ENCODE measurements at places on chromosomes 11 and 22.
A peak's percentile ranks its signal among the peaks of the same experiment; 100 is the strongest.

DNA sequence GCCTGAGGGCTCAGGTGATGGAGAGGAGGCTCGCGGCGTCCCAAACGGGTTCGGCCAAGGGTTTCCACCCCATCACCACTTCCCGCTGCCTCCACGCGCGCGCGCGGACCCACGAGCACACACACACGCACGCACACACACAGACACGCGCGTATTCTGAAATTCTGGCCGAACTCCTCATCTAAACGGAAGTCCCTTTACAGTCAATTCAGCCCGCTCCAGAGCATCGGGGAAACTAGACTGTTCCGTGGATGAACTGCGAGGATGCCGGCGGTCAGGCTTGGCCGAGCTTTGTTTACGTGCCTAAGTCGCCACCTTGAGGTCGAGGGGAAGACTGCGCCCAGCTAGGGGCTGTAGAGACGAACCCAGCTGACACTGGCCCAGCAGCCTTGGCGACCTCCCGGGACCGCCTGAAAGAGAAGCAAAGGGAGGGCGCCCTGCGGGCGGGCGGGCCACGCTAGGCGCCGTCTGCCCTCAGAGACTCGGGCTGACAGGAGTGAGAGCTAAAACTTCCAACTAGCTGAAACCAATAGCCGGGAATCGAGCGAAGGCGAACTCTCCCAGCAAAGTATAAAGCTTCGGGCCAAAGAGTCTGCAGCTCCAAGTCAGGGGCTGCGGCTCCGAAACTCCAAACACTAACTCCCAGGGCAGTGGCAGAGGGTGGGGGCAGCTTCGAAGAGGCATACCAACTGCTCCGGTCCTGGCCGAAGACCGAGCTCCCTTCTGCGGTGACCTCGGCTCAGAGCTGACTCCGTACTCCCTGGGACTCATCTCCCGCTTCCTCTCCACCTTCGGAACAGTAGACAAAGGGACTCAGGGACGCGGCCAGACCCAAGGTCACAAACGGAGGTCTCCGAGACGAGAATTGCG, 124.7 kb upstream of the C11orf58 start:
- peak; percentile 84 for DNase-seq

DNA sequence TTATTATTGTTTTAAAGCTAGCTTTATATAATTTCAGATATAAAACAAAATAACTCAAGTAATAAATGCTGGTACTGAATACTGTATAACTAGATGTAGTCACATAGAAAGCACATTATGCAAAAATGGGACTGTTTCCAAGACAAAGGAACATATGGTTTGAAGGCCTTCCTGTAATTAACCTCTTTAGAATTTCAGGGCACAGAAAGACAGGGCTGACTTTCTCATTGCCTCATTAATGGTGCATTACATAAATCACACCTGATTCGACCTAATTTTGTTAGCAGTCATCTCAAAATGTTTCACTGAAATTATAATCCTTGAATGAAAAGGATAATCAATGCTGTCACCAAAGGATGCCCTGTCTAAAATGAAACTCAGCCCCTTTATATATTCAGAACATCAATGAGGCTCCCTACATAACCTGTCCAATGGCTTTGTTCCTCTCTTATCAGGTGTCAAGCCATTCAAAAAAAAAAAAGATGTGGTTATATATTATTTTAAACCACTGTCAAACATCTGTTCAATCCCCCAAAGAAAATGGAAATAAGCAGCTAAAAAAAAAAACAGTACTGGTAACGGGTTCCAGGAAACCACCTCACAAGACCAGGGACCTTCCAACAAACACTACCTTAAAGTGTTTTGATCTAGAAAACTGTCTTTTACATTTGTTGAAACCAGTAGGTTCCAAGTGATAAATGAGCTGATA, 77.4 kb downstream of the FAM168A start:
- no peak for DNase-seq

DNA sequence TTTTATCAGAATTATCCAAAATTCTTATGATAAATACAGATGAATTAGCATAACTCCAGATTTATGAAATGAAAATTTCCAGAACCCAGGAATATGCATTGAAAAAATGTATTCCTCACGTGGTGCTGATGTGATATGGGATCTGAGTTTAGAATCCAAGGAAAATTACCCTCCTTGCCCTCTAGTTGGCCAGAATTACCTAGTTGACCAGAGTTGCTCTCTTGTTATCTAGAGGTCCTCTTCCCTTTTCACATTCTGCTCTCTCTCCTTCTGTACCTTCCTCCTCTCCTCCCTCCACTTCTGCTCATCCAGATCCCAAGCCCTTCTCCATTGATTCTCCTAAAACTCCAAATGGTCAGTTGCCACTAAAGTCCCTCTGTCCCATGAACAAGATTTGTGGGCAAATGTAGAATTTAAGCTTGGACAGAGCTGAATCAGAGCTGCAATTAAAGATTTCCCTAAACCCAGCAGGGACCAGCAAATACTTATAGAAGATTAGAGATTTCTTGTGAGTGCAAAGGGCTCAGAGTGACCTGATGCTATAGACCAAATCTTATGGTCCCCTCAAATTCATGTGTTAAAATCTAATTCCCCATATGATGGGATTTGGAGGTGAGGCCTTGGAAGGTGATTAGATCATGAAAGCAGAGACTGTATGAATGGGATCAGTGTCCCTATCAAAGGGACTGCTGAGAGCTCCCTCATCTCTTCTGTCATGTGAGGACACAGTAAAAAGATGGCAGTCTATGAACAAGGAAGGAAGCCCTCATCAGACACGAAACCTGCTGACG, 103.2 kb upstream of the IGLL5 start:
- DNase-seq, result no peak

- no peak for DNase-seq
Observed at GRCh38 chr11:132237781-132238180, 867.4 kb downstream of the NTM start.

GRCh38 chr11:66858186-66858938, 1.5 kb downstream of the LRFN4 start:
- DNase-seq, result no peak

- no peak for DNase-seq
Observed at GRCh38 chr22:17258015-17258787, 39.0 kb upstream of the ADA2 start.

GRCh38 chr22:22407061-22407460, 101.5 kb downstream of the ZNF280B start:
- no peak for DNase-seq

DNA sequence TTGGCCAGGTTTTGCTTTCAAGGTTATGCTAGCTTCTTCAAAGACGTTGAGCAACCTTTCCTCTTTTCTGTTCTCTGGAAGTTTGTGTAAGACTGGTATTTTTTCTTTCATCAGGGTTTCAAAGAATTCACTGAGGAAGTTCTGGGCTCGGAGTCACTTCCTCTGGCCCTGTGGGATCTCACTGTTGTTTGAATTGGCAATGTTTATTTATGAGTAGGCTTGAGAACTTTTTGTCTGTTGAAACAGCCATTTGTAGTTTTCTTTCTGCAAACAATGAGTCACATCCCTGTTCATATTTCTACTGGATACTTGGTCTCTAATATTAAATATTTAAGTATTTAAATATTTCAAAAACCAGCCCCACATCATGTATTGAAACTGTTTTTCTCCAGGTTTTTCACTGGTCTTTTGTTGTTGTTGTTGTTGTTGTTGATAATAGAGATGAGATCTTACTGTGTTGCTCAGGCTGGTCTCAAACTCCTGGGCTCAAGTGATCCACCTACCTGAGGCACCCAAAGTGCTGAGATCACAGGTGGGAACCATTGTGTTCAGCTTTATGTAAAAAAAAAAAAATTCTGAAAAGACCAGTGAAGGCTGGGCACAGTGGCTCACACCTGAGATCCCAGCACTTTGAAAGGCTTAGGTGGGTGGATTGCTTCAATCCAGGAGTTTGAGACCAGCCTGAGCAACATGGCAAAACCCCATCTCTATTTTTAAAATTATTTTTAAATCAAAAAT, 26.9 kb downstream of the SUSD2 start:
- peak; percentile 96 for DNase-seq

GRCh38 chr11:119676461-119677020, 52.5 kb downstream of the NECTIN1 start:
- DNase-seq, result peak; percentile 62

DNA sequence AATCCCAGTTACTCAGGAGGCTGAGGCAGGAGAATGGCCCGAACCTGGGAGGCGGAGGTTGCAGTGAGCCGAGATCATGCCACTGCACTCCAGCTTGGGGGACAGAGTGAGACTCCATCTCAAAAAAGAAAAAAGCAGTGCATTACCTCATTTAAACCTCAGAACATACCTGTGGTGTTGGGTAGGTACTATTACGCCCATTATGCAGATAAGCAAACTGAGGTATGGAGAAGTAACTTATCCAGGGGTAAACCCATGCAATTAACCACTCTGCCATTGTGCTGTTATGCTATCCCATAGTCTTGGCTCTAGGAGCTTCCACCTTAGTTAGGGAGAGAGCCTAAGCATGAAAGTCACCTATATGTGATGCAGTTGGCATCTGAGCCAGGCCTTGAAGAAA, 2.3 kb upstream of the SEC14L3 start:
- DNase-seq, result no peak

GRCh38 chr11:75595429-75595828, 33.4 kb downstream of the SERPINH1 start:
- no peak for DNase-seq

GRCh38 chr11:33329705-33330329, 72.6 kb downstream of the HIPK3 start:
- DNase-seq, result peak; percentile 57

- no peak for DNase-seq
Observed at GRCh38 chr22:34743110-34743751, 322.7 kb upstream of the ISX start.

DNA sequence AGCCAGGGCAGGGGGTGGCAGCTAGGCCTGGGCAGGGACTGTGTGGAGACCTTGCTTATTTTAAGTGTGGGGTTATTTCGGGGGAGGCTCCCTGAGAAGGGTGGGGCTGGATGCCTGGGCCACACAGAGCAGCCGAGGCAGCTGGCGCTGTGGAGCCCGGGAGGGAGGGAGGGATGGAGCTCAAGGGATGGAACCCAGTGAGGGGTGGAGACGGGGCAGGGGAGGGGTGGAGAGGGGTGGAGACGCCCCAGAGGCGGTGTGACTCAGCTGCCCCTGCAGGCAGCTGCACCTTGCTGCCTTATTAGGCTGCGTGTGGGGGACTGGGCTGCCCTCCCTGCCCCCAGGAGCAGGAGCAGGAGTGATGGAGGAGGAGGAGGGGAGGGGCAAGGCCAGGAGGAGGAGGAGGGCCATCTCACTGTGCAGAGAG, 9.8 kb upstream of the TSSC4 start:
- DNase-seq, result no peak

DNA sequence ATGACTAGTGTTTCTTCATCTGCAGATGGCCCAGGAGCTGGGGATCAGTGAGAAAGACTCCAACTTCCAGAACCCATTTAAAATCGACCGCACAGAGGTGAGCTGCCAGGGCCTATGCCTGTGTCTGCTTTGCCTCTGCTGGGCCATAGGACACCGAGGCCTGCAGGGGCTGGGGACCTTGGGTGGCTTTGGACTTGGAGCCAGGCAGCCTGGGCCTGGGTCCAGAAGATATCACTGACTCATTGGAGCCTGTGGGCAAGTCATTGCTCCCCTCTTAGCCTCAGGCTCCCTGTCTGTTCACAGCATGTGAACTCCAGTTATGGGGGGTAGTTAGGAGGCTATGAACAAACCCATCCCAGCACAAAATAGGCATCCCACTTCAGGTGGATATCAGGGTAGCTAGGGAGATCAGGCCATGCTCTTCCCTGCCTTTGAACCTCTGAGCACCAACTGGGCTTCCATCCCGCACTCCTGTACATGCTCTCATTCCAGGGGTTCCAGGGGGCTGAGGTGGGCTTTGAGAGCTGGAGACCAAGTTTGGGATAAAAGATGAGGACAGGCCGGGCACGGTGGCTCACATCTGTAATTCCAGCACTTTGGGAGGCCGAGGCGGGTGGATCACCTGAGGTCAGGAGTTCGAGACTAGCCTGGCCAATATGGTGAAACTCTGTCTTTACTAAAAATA, 13.4 kb downstream of the CCDC134 start:
- DNase-seq, result no peak

GRCh38 chr11:83257761-83258168, 28.4 kb downstream of the CCDC90B start:
- DNase-seq, result peak; percentile 39

GRCh38 chr11:117019871-117020270, 78.4 kb downstream of the SIK3 start:
- no peak for DNase-seq

DNA sequence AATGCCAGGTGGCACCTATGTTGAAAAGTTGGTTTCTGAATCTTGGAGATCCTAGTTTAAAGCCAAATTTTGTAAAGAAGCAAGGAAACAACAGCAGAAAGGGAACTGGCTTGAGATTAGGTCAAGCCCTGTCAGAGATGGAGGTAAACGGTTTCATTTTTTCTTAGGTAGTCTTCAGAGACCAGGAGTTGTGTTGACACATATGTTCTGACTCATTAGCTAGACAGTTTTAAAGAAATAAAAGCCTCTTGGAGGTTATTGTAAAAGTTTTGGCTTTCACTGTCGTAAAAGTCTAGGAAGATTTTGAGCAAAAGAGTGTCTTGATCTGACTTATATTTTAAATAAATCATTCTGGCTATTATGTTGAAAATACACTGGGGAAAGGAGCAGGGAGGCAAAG, 151.5 kb upstream of the CTSC start:
- DNase-seq, result no peak

DNA sequence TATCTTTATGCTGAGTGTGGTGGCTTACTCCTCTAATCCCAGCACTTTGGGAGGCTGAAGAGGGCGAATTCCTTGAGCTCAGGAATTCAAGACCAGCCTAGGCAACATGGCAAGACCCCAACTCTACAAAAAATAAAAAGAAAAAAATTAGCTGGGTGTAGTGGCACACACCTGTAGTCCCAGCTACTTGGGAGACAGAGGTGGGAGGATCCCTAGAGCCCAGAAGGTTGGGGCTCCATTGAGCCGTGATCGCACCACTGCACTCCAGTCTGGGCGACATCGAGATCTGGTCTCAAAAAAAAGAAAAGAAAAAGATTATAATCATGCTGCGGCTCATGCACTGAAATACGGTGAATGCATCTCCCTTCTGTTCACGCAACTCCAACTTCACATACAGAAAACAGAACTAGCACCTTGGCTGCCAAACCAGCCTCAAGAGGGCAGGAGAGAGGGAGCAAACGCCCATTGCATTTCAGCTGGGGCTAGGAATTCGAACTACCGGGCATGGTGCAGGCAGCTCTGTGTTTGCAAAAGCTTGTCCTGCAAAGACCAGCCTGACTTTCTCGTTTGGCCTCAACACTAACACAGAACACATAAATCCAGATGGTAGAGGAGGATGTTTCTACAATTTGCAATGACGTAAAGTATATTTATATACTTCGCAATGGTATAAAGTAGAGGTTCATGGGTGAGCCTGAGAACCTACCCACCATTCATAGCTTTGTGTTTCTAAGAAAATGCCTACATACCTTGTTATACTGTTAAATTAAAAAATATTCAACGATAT, 6.3 kb upstream of the SYNGR1 start:
- DNase-seq, result peak; percentile 53

DNA sequence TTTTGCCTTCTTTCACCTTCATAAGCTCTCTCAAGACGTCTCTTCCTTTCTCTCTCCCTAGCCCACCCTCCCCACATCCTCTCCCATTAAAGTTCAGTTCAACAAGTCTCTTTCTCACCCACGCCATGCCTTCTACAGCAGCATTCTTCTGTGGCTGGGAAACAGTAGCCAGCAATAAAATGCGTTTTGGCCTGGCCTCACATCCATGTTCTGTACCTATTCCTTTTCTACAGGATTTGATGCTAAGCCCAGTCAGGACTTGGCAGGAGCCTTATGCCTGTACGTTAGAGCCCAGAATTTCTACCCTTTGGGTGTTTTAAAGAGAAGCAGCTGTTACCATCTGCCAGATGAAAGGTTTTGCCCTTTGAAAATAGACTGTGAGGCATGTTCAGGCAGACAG, 7.1 kb upstream of the CD44 start:
- DNase-seq, result no peak
